ENCODE measurements at places on chromosomes 11 and 22. TPM values are rescaled to one million over a fixed set of nuclear protein-coding genes. Genes with fewer than 3 reads are reported as not detected.

Gene ZNF214
- 3.4 TPM for total RNA-seq

- no peaks in the 10 kb centered on the region for H3K27me3 ChIP-seq
- no peak overlapping the region for H3K4me3 ChIP-seq
- H3K36me3 ChIP-seq: no peaks in the 10 kb centered on the region
- no peak overlapping the region for H3K27ac ChIP-seq
Observed at GRCh38 chr11:70566768-70567530, 168.6 kb downstream of the CTTN start.

DNA sequence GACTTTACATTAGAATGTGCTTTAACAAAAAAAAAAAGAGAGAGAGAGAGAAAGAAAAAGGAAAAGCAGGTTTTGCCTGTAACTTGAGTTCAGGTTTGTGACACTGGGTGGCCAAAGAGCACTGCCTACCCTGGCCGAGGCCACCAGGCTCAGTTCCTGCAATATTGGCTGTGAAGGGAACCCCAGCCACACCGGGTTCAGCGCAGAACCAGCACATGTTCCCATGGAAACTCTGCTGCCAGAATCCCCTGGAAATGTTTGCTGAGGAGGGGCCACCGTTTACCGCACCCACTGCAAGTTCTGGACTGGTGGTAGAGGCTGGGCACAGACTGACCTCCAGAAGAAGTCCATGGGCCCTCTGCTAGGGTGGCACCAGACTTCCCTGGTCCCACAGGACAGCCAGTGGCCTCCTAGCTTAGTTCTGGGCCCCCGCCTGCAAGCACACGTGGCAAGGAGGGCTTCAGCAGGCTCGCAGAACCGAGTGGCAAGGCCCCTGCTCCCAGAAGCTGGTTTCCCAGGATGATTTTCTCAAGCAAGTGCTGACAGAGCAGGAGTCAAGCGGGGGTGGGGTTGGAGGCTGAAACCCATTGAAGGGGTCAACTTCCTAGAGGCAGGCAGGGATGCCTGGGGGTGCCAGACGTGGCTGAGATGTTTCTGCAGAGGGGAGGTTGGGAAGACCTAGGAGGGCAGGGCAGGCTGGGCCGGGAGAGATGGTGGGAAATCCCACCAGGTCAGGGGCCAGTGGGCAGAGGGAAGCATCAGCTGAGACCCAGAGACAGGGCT is 51.2 kb downstream of the NFAM1 start:
- no peak overlapping the region for H3K4me3 ChIP-seq
- no peak overlapping the region for H3K27ac ChIP-seq
- peaks cover 28% of the 10 kb centered on the region for H3K27me3 ChIP-seq
- DNase-seq: peak; percentile 46

DNA sequence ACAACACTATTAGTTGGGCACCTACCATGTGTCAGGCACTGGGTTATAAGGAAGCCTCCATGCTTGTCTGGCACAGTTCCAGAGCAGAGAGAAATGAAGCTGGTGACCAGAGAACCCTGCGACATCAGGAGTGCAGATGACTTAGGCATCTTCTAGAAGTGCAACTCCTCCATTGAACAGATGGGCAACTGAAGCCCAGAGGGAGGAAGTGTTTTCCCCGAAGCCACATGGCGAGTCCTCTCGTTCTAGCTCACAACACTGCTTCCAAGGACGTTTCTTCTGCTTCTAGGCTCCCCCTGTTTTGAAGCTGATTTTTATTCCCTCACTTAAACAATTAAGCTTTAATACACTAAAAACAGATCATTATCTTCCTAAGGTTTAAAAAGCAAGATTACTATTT is 109.8 kb upstream of the SYT13 start:
- no peak overlapping the region for H3K27ac ChIP-seq
- no peaks in the 10 kb centered on the region for H3K27me3 ChIP-seq
- no peaks in the 10 kb centered on the region for H3K4me1 ChIP-seq

GRCh38 chr11:64863391-64864060 is 14.9 kb downstream of the EHD1 start:
- peaks cover 29% of the 10 kb centered on the region for H3K36me3 ChIP-seq
- peaks cover 82% of the 10 kb centered on the region for H3K4me1 ChIP-seq
- peak; percentile 57 for DNase-seq

DNA sequence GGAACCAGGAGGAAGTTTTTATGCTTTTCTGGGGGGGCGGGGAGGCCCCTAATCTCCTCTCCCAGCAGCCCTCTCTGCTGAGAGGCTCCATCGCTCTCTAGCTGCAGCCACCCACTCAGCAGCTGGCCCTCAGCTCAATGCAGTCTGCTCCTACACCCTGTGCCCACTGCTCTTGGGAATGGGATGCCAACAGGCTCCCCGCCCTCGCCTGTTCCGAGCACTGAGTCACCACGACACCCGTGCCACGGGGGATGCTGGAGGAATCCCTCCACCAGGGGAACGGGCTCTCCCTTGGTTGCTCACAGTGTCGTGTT is 23.5 kb upstream of the SUSD2 start:
- no peak overlapping the region for H3K4me3 ChIP-seq
- peaks cover 2% of the 10 kb centered on the region for H3K27me3 ChIP-seq
- peaks cover 75% of the 10 kb centered on the region for H3K4me1 ChIP-seq
- peak; percentile 79 for DNase-seq
- H3K27ac ChIP-seq: peak overlapping the region; percentile 10
- H3K36me3 ChIP-seq: peaks cover 29% of the 10 kb centered on the region

Measured in muscle of leg (tissue), 16 donors.